ENCODE measurements at places on chromosomes 11 and 22. TPM values are rescaled to one million over a fixed set of nuclear protein-coding genes. Genes with fewer than 3 reads are reported as not detected.
A peak's percentile ranks its signal among the peaks of the same experiment; 100 is the strongest.

Gene LRRC74B
- total RNA-seq, result not detected

DNA sequence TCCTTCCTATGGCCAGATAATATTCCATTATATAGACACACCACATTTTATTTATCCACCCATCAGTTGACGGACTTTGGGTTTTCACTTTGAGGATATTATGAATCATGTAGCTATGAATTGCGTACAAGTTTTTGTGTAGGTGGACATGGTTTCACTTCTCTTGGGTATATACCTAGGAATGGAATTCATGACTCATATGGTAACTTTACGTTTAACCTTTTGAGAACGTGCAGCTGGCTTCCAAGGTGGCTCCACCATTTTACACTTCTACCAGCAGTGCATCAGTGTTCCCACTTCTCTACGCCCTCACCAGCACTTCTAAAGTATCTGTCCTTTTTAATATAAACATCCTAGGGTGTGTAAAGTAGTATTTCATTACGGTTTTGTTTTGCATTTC, 112.0 kb downstream of the PLEKHA7 start:
- DNase-seq, result no peak

- DNase-seq, result peak; percentile 92
Observed at GRCh38 chr22:27512283-27512761, 289.2 kb downstream of the MN1 start.

Gene JAM3
- 49.6 TPM for total RNA-seq

GRCh38 chr22:26658161-26658560, 773 bp downstream of the MIAT start:
- DNase-seq, result no peak

GRCh38 chr11:115385226-115385625, 119.0 kb downstream of the CADM1 start:
- no peak for DNase-seq

GRCh38 chr11:116701876-116702275, 70.9 kb downstream of the BUD13 start:
- no peak for DNase-seq

- no peak for DNase-seq
Observed at GRCh38 chr22:38566726-38567504, 3.1 kb downstream of the DMC1 start.

DNA sequence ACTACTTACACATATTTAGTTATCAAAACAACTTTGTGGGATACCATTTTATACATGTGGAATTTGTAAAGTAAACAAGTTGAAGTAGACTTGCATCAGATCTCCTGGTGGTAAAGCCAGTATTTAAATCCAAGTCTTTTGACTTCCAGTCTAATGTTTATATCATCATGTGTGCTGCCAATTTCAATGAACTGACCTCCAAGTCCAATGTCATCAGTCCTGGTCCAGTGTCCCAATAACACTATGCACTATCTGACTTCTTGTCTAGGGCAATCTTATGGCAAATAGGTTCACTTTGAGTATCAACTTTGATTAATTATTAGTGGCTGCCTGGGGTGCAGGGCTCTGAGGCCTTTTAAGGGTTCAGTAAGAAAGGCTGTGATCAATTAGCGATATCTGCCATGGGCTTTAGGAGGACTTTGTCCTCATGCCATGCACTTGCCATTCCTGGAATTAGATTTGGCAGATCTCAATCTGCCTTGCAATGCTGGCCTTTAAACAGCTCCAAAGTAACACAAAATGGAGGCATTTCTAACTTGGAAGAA, 9.6 kb upstream of the PTS start:
- DNase-seq, result peak; percentile 43

Gene PDGFB
- total RNA-seq, result not detected
